Muscle of leg (tissue), 16 donors: ENCODE measurements at places on chromosomes 13 and 19. TPM values are rescaled to one million over a fixed set of nuclear protein-coding genes. Genes with fewer than 3 reads are reported as not detected.

PARP4 gene
- total RNA-seq, result 24.9 TPM

ONECUT3 gene
- total RNA-seq, result not detected

TMEM59L gene
- 3.9 TPM for total RNA-seq

TUBA3C gene
- total RNA-seq, result not detected

COL5A3 gene
- total RNA-seq, result 42.0 TPM

SLC10A2 gene
- not detected for total RNA-seq

TSSK6 gene
- 0.31 TPM for total RNA-seq

DIRAS1 gene
- 0.84 TPM for total RNA-seq

NOSIP gene
- 78.8 TPM for total RNA-seq

FOXA3 gene
- total RNA-seq, result not detected

TMEM86B gene
- 1.1 TPM for total RNA-seq

ZNF540 gene
- 2.1 TPM for total RNA-seq

VSIG10L gene
- total RNA-seq, result 0.49 TPM

LMTK3 gene
- 0.04 TPM for total RNA-seq

NTN5 gene
- 0.18 TPM for total RNA-seq

OR4F17 gene
- total RNA-seq, result not detected

NMRK2 gene
- 168 TPM for total RNA-seq

PRR36 gene
- 0.09 TPM for total RNA-seq

TYROBP gene
- 18.0 TPM for total RNA-seq

GPR4 gene
- 0.44 TPM for total RNA-seq

BRSK1 gene
- 5.4 TPM for total RNA-seq

PRR22 gene
- 1.4 TPM for total RNA-seq
